ENCODE measurements at places on chromosomes 5 and 9.

- DNase-seq, result peak; percentile 29
Observed at GRCh38 chr9:79641070-79641469, 69.3 kb downstream of the TLE4 start.

GRCh38 chr5:100902440-100903038, 543 bp downstream of the ST8SIA4 start:
- no peak for DNase-seq

GRCh38 chr5:67537439-67538148, 341.0 kb upstream of the CD180 start:
- DNase-seq, result peak; percentile 15

DNA sequence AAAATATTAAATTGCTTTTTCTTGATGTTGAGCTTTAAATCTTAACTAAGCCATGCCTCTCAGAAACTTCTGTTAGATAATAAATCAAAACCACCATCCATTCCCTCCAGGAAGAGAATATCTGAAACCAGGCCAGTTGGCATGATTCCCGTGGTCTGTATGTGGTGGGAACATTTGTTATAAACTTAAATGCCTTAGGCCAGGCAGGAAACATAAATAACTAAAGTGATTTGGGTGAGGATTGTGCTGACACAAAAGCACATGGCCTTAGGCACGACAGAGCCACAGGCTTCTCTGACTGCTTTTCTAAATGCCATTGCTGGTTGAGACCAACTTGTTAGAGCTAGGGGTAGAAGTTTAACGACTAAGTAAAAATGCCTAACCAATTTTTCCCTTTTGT, 255.9 kb downstream of the GABRG2 start:
- peak; percentile 4 for DNase-seq

- no peak for DNase-seq
Observed at GRCh38 chr5:179192891-179193470, 132.8 kb downstream of the ZNF354C start.

- no peak for DNase-seq
Observed at GRCh38 chr9:4922730-4923129, 62.3 kb upstream of the JAK2 start.

DNA sequence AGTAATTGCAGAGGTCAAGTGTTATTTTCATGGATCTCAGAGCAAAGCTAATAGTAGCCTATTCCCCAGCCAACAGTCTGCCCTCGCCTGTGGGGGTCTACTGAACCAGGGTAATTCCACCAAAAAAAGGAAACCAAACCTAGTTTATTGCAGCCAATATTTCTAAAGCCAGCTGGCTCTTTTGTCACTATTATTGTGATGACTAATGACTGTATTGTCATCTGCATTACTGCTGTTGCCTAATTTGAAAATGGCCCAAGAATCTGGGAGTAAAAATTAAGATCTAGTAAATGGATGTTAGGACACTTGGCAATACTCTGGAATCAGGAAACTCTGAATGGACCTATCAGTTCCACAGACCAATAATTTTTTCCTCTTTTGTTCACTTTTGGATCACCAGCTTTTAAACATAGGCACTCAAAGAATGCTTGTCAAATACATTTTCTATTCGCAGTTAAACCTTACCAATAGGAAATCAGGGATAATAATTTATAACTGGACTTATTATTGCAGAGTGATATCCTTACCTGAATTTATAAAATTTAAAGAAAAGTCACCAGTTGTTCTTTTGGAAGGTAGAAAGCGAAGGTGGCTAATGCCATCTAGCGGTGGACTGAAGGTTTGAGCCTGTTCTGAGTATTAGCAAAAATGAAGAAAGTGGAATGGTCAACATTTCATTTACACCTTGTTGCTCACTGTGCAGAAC, 69.2 kb downstream of the SYK start:
- peak; percentile 40 for DNase-seq

DNA sequence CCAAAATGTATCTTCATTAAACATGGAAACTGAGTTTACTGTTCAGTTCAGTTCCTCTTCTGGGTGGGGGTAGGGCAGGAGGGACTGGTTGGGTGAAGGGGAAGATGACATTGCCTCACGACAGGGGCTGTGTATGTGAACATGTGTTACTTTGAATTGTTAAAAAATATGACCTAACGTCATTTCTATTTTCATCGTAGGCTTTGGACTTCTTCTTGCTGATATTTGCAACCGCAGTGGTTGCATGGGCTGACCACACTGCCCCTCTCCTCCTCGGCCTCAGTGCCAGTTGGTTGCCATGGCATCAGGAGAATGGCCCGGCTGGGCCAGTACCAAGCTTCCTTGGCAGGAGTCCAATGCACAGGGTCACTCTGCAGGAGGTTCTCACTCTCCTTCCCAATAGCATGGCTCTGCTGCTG, 41.5 kb downstream of the HACD4 start:
- no peak for DNase-seq

DNA sequence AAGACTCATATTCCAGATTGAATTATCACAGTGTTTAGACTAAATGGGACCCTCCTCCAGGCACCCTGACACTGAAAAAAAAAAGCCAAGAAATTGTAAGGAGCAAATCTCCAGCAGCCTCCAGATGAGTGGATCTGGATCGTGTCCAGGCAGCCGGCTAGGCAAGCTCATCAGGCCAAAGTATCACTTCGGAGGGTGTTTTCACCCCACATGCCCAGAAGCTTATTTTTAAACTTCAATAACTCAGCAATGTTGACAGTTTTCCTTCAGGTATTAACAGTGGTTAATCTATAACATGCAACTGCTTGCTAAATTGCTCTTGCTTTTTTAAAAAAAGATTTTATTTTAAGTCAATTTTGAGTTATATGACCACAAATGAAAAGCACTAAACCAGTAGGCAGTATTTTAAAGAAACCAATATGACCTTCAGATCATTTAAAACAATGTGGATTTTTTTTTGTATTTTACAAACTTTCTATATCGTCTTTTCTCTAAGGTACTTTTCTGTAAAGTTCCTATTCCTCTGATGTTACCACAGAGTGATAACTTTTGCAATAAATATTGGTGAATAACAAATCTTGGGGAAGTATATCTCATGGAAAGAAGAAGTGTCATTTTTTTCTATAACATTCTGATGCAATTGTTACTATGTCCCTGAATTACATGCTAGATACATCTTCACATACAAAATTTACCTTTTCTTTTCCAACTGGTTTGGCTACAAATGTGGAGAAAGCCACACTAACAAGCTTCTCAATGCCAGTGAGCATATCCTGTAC, 30.7 kb downstream of the ACOT12 start:
- DNase-seq, result no peak

DNA sequence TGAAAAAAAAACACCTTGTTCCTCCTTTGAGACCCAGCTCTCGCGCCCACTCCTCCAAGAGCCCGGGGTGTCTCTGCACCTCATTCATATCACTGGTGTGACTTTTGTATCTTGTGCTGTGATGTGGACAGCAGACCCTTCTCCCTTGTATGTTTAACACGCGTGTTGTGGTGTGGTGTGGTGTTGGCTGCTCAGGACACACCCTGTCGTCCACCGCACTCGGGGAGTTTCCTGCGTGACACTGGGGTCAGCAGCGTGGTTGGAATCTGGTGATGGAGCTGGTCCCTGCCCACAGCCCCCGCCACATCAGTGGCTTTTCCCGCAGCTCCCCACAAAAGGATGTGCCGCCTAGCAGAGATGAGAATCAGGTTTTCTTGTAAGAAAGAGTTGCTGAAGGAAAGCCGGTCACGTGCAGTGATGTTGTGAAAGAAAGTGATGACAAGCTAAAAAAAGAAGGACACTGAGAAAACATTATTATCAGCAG, 61.5 kb downstream of the TENT4A start:
- DNase-seq, result no peak

DNA sequence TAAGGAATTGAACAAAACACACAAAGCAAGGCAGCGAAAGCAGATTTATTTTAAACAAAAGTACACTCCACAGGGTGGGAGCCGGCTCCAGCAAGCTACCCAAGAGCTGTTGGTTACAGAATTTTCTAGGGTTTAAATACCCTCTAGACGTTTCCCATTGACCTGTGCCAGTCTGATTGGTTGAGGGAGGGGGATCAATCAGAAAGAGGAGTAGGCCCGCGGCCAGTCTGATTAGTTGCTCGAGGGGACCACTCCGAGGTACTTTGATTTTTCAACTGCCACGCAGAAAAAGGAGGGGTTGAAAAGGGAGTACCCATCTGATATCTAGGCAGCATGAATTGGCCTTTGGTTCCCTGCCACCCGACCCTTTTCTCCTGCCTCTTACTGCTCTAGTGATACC, 998 bp downstream of the SRP19 start:
- no peak for DNase-seq

- DNase-seq, result no peak
Observed at GRCh38 chr9:23538461-23539003, 287.5 kb downstream of the ELAVL2 start.

DNA sequence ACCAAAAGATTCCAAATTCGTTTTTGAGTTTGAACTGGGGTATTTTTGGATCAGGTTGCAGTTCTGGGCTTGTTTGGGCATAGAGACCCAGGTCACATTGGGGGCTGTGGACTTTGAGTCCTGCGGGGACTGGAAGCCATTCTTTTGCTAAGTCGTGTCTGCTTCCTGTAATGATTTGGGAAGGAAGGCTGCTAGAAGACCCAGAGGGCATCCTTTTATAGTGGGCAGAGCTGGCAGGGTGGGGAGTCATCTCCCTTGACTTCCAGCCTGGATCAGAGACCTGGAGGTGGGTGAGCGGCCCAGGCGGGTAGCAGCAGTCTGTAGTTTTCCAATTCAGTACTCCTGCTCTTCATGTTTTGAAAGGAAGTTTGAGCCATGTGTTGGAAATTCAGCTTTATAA, 11.3 kb downstream of the ZNF618 start:
- no peak for DNase-seq

- no peak for DNase-seq
Observed at GRCh38 chr9:122551371-122551770, 1.5 kb upstream of the OR1N2 start.

DNA sequence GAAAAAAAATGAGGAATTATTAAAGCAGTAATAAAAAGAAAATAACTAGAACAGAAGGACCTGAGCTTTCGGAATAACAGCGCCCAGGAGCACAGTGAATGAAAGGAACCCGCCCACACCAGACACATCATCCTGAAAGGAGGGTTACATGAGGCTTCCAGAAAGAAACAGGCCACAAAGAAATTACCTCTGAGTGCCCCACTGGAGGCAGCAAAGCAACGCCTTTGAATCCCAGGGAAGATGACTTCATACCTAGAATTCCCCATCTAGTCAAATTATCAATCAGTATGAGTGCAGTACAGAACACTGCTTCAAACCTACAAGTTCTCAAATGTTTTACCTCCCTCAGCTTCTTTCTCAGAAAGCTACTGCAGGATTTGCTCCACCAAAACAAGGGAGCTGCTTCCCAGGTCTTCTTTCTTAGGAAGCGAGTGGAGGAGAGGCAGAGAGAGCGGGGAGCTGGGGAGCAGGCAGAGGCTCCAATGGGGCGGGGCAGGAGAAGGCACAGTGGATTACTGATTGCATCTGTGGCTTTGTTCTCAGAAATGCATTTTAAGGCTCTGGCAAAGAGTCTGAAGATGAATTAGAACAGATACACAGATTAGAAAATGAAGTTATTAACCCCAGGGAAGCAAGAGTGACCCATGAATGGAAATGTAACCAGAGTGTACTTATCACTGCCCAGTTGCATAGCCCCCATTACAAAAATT, 87.1 kb downstream of the SEMA4D start:
- DNase-seq, result peak; percentile 9

- DNase-seq, result no peak
Observed at GRCh38 chr9:73137914-73138313, 13.8 kb upstream of the ANXA1 start.

- DNase-seq, result no peak
Observed at GRCh38 chr5:140054086-140054689, 11.1 kb upstream of the NRG2 start.

GRCh38 chr5:175724314-175725275, 66.7 kb downstream of the HRH2 start:
- DNase-seq, result no peak

DNA sequence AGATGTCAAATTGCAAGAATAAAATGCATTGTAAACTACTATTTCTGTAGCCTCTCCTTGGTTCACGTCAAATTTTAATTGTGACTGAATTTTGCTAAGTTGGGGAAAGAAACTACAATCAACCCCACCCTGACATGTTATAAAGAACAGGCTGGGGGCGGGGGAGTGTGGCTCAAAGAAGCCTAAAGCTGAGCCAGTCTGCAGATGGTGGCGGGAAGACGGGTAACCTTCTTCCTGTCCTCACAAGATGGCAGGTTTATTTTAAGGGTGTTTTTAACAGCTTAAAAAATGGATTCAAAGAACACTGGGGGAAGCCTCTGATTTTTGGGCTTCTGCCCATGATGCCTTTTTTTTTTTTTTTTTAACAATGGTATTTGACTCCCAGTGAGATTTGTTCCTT, 68.5 kb upstream of the MELK start:
- DNase-seq, result no peak

DNA sequence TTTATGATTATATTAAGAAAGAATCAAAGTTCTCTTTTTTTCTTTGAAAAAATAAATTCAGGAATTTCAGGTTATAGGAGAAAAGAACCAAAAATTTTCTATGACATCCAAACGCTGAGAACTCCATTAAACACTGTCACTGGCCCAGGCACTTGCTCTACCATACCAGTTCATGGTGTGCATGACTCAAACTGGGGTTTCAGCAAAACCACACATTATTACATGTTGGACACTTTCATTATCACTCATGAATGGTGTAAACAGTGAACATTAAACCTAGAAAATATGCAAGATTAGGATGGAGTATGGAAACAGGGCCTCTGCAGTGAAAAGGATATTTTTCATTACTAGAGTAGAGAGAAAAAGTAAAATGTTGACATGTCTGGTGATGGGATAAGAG, 369.9 kb upstream of the FAM174A start:
- no peak for DNase-seq

- no peak for DNase-seq
Observed at GRCh38 chr5:151070449-151070848, 10.4 kb downstream of the TNIP1 start.

DNA sequence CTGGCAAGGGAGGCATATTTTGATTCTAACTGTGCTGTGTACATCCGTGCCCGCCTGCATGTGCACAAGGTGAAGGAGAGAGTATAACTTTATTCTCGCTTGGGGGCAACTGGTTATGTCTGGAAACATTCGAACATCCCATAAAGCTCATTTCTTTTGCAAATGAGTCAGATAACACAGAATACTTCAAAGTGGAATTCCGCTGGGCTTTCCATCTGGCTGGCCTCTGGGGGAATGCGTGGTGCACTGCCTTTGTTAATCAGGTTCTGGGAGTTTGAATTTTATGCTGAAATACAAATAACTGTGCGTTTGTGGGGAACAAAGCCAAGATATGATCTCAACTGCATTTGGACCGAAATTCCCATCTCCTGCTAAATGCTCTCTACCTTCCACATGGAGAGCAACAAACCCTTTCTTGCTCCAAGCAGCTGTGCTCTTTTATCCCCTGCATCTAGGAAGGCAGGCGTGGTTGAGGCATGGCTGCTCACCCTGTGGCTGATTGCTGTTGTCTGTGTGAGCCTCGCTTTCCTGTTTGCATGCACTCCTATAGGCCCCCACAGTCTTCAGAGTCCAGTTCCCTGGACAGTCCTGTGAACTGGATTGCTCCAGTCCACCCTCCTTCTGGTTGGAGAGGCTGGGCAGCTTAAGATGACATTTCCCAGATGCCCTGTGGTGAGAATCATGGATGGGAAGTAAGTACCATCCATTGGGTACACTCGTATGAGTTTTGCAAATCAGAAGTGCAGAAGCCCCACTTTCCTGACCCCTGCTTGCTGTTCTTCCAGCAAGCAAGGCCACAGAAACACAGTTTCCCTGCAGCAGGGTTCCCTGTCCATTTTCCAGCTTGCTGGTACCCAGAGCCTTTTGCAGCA, 82.9 kb upstream of the ALDH1B1 start:
- peak; percentile 59 for DNase-seq

GRCh38 chr9:22278426-22278825, 168.2 kb upstream of the DMRTA1 start:
- DNase-seq, result peak; percentile 46

- DNase-seq, result peak; percentile 1
Observed at GRCh38 chr5:81904861-81905260, 67.0 kb upstream of the ATG10 start.
